ENCODE measurements at places on chromosomes 12 and 14. TPM values are rescaled to one million over a fixed set of nuclear protein-coding genes. Genes with fewer than 3 reads are reported as not detected.
A peak's percentile ranks its signal among the peaks of the same experiment; 100 is the strongest.

Gene COPS7A
- 67.8 TPM for total RNA-seq

Gene IL31
- not detected for total RNA-seq

Gene NKX2-1
- total RNA-seq = 0.84 TPM

Gene C12orf50
- not detected for total RNA-seq

Gene PPM1H
- total RNA-seq = 8.0 TPM

Gene MFAP5
- not detected for total RNA-seq

DNA sequence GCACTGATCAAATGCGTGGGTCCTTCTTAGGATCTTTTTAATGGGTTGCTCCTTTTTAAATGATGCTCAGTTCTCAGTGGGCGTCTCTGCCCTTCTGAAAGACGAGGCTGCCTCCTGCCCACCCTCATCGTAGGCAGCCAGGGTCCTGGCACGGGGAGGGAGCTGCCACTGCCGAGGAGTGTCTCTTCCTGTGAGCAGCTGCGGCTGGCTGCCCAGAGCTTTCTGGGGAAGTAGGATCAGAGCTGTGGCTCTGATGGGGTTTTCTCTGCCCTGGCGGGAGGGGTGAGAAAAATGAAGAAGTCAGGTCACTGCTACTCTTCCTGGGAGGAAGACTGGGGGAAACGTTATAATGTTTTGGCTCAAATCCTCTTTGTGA lies 31.1 kb upstream of the BEGAIN start:
- no peak for DNase-seq

DNA sequence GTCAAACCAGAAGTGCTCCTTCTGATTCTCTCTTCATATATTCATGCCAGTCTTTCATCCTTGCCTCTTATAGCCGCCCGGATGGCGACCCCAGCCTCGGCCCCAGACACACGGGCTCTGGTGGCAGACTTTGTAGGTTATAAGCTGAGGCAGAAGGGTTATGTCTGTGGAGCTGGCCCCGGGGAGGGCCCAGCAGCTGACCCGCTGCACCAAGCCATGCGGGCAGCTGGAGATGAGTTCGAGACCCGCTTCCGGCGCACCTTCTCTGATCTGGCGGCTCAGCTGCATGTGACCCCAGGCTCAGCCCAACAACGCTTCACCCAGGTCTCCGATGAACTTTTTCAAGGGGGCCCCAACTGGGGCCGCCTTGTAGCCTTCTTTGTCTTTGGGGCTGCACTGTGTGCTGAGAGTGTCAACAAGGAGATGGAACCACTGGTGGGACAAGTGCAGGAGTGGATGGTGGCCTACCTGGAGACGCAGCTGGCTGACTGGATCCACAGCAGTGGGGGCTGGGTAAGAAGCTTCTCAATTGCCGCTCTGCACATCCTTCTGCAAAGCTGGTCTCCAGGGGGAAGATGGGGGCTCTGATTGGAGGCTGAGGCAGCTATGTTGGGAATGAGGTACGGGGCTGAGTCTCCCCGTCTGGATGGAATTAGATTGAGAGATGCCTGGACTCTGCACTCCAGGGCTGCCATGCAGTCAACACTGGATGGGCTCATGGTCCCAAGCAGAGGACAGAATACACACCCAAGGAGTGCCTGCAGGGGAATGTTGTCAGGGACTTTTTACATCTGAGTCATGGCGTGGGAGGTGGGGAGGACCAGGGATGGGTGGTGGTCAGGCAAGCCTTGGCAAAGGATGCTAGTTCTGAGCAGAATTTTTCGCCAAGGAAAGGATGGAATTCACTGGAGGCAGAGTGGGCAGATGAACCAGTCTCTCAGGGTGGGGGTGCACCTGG lies 1.3 kb downstream of the BCL2L2 start:
- no peak for DNase-seq

- DNase-seq = no peak
Measured at GRCh38 chr14:53601409-53601808, 355.2 kb downstream of the BMP4 start.

DNA sequence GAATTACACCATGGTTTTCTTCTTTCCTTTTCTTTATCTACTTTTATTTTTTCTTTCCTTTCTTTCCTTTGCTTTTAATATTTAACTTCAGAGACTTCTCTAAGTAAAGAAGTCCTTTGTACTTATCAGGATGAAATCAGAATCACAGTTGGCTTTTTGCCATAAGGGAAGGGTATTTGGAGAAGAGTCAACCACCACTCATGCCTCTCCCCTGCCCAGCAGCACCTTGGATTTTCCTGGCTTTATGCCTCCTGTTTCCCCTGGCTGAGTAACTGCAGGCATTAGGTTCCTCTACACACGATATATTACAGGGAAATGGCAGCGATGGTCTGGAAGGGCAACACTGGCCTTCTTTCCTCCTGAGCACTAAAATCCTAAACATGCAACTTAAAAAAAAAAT lies 266.4 kb upstream of the CAND1 start:
- no peak for DNase-seq

GRCh38 chr12:65662590-65662989 lies 161.7 kb upstream of the HMGA2 start:
- no peak for DNase-seq

- DNase-seq = no peak
Measured at GRCh38 chr12:57110104-57111030, 795 bp downstream of the STAT6 start.

DNA sequence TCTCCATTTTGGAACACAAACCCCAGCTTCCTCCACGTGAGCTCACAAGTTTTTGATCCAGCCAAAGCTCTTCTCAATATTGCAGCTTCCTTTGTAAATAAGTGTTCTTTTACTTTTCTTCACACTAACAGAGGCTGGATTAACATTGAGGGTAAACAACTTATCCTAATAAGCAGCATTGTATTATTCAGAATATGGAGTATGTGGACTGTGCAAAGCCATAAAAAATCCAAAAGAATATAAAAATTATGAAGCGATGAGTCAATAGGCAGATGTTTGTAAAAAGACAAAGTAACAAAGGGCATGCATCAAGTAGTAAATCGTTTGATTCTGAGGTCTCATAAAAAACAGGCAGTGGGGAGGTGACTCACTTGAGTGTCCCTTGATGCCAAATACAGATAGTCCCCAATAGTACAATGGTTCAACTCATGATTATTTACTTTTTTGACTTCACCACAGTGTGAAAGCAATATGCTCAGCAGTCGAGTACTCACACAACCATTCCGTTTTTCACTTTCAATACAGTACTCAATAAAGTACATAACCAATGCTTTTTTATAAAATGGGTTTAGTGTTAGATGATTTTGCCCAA lies 23.1 kb upstream of the KCNK10 start:
- DNase-seq = no peak

GRCh38 chr14:91173221-91173670 lies 59.4 kb downstream of the DGLUCY start:
- peak; percentile 45 for DNase-seq

- no peak for DNase-seq
Measured at GRCh38 chr12:52602552-52602951, 1.3 kb upstream of the KRT72 start.

DNA sequence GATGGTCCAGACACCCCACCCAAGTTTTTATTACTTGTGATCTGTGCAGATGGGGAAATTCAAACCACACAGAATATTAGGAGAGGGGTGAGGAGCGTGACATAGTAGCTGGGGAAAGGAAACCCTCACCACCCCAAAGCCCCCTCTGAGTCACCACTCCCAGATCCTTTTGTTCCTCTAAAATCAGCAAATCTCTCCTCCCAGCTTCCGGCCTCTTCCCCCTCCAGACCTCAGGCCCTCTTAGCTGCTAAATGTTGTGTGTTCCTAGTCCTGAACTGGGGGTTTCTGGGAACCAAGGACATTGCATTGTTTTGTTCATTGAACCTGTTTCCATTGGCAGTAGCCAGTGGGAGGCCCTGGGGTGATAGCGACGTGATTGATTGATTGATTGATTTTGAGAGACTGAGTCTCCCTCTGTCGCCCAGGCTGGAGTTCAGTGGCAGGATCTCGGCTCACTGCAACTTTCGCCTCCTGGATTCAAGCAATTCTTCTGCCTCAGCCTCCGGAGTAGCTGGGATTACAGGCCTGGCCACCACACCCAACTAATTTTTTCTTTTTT lies 5.9 kb upstream of the ORAI1 start:
- DNase-seq = no peak

DNA sequence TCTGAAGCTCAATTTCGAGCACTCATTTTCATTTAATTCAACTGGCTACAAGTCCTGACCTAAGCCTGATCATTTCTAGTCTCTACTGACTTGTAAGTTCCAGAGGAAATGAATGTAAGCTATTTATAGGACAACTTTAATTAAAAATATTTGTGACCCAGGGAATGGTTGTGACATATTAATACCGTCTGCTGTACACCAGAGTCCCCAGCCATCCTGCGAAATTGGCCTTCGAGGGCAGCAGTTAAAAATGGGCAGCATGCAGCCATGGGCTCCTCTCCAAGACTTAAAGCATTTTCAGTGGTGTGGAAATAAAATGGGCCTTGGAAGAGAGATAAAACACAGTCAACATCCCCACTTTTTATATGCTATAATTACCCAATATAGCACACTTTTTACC lies 30.7 kb upstream of the OVCH1 start:
- no peak for DNase-seq
